ENCODE measurements at places on chromosomes 12 and 14.

GRCh38 chr14:81193924-81194633 is 26.7 kb downstream of the GTF2A1 start:
- DNase-seq = no peak

DNA sequence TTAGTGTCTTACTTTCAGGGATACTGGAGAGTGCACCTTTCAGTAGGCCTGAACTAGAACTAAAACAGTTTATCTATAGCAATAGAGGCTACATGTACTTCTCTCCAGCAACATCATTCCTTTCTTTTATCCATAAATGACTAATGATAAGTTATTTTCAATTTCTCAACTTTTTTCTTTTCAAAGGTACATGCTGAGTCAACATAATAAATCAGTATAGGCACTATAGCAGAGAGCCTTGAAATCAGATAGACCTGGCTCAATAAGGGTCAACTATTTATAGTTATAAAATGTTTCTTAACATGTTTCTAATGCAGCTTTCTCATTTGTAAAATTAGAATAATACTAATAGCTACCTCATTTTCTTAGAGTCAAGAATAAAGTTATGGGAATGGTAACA is 5.6 kb downstream of the IL22 start:
- no peak for DNase-seq

GRCh38 chr14:47208434-47208833 is 467.0 kb downstream of the MDGA2 start:
- DNase-seq = no peak

DNA sequence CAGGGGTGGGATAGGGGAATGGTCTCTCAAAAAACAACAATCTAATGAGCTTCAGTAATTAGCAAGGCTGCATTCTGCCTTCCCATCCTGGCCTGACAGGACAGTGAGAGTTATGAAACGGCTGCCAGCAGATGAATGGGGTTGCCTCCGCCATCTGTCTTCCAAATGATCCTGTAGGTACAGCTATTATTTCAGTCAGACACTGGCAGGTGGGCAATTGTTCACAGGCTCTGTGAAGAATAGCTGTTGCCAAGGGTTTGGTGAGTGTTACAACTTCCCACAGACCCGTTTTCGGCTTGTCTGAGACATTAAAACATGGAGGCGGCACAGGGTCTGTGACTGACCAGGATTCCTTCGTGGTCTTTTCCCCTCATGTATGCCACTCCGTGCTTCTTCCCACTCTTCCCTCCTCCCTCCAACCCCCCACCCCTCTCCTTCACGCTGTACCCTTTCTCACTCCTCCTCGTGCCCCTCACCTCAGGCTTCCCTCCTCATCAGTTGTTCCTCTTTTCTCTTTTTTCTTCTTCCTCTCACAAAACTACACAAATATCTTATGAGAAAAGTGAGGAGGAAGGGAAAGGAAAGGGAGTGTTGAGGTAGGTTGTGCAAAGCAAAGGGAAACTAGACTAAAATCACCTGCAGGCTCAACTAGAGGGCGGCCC is 160.8 kb upstream of the GZMB start:
- no peak for DNase-seq

DNA sequence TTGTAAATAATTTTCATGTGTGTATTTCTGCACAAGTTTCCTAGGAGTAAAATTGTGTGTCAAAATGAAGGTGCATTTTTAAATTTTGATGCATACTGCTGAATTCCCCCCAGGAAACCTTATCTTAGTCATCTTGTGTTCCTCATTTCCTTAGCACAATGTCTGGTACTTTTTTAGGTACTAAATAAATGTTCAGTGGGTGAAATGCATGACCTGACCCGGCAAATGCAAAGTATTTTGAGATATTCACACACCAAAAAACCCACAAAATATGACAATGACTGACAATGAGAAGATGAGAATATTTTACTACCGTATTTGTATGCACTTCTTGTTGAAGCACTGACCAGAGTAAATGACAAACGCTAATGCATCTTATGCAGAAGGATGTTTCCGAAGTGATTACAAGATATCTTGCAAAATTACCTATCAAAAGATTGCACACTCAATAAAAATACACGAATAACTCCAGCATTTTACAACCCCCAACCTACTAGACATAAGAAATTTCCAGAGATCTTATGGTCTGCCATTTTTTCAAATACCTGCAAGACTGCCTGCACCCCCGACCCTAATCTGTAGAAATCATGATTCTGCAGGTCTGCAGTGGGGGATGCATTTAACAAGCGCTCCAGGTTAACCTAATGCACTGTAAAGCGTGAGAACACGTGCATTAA is 895 bp upstream of the PRKAB1 start:
- DNase-seq = no peak

DNA sequence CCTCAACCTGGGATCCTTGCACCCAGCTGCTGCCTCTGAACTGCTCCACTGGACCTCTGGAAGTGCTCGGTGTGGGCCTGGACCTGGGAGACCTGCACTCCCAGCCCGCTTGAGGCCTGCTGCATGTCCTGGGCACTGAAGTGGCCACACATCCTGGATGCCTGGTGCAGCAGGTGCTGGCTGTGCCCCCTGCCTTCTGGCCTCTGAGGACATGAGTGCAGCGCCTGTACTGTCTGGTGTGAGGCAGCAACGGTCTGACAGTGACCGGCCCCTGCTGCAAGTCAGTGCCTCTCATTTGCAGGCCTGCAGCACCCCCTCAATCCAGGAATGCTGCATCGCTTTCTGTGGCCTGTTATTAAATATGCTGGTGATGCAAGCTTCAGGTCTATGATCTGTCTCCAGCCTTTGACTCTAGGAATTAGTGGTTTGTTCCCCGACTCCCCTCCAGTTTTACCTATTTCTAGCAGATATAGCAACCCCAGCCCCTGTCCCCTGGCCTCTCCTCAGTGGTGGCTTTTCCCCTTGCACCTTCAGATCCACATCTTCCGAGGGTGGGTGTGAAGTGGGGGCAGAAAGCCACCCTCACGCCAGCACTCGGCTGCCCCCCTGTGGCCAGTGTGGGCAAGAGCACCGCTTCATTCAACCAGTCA is 3.6 kb downstream of the SMIM41 start:
- peak; percentile 60 for DNase-seq

DNA sequence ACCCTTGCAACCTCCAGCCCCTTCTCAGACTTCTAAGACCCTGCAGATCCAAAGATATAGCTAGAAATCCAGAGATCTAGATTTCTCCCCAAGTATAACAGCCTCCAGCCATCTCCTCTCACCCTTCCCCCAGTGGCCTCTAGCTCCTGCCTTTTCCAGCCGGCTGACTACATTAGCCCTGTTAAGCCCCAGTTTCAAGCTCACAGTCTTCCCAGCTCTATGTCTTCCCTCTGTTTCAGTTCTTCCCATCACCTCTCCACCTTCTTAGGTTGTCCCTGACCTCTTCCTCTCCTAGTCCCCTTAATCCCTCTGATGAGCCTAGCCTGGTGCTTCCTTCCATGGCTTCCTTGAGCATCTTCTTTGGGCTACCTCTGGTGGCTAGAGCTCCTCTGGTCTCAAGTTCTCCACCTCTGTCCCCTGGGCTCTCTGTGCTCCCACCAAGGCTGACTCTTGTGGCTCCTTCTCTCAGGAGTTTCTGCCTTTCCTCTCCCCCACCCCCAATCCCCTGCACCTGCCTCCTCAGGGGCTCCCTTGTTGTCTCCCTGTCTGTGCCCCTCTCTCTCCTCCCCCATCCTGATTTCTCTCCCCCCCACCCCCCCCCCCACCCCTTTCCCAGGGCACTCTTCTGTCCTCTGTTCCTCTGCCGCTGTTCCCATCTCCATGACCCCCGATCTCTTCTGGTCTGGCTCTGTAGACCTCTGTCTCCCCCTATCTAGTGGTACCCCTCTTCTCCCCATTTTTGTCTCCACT is 816 bp upstream of the GDF11 start:
- DNase-seq = no peak

- DNase-seq = no peak
These were observed 50.5 kb downstream of the LIMA1 start for GRCh38 chr12:50232771-50233209.

DNA sequence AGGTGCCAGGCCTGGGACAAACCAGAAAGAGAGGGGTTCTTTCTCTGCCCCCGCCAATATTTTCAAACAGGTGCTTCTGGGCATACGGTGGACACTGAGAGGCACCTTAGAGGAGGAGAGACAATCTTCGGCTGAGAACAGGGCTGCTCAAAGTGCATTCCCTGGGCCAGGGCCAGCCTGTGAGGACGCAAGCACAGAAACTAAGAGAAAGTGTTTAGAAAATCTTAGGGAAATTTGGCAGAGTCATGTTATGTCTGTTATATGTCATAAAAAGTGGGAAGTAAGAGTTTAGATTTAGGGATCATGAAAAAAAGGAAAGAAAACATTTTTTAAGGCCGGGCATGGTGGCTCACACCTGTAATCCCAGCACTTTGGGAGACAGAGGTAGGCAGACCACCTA is 83.7 kb downstream of the VWF start:
- DNase-seq = no peak

DNA sequence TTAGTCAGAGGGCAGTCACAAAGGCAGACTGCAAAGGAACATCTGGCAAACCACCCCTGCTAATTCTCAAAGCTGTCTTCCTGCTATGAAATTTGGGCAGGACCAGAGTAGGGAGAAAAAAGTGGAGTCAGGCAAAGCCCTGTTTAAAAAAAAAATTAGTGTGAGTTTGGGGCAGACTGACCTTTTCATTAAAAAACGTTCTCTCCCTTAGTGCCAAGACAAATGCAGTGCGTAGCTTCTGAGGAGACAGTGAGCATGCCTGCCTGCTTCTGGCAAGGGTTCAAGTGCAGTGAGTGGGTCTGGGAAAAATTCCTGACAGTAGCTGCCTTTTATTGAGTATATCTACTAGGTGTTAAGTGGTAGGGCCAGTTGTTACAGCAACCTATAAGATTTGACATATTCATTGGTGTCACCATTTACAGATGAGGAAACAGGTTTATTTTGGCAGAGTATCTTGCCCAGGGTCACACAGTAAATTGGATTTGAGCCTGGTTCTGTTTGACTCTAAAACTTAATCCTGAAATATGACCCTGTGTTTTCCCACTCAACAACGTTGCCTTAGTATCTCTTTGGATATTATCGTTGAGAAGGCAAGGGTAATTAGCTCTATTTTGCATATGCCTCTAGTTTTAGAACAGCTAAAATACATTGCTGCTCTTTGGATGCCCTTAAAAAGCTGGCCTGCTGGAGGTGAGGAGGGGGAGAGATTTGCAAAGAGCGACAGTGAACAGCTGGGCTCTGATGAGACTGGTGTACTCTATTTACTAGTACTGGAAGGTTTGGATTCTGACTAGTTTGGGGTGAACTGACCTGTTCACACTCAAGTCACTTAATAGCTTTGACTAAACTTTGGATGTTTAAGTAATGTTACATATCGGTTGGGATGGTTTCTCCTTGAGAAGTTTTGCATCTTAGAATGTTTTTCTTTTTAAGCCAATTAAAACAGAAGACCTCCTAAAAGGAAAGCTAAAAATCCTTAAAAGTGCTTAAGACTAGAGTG is 72.8 kb downstream of the PAPOLA start:
- DNase-seq = no peak

DNA sequence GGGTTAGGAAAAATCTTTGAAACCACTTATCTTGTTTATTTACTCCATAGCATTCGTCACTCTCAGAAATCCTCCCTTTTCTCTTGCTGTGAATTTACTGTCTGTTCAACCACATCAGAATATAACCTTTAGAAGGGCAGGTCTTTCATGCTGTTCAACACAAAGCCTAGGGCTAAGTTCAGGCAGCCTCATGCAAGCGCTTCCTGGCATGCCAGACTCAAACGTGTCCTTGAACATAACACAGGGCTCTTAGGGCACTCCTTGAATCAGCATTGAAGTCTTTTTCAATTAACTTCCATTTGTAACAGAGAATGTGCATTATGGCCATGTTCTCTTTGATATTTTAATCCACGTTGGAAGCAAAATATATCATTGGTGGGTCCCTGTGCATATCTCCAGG is 377.7 kb downstream of the GLT1D1 start:
- DNase-seq = no peak

- DNase-seq = no peak
These were observed 22.5 kb upstream of the YAF2 start for GRCh38 chr12:42260518-42260917.

DNA sequence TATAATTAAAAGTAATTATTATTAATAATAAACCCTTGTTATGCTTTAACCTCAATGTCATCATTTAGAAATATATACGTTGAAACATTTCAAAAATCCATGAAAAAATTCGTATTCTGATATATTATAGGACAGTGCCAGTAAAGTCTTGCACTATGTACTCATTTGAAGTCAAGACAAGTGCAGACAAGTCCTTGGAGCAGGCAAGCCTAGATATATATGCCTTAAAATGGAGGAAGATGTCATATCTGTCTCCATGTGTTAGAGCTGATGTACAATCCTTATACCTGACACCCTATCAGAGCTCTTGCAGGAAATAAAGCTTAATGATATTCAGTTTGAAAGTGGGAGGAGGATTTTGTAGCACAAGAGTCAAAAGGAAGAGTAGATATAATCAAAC is 310.4 kb downstream of the KCNH5 start:
- no peak for DNase-seq

DNA sequence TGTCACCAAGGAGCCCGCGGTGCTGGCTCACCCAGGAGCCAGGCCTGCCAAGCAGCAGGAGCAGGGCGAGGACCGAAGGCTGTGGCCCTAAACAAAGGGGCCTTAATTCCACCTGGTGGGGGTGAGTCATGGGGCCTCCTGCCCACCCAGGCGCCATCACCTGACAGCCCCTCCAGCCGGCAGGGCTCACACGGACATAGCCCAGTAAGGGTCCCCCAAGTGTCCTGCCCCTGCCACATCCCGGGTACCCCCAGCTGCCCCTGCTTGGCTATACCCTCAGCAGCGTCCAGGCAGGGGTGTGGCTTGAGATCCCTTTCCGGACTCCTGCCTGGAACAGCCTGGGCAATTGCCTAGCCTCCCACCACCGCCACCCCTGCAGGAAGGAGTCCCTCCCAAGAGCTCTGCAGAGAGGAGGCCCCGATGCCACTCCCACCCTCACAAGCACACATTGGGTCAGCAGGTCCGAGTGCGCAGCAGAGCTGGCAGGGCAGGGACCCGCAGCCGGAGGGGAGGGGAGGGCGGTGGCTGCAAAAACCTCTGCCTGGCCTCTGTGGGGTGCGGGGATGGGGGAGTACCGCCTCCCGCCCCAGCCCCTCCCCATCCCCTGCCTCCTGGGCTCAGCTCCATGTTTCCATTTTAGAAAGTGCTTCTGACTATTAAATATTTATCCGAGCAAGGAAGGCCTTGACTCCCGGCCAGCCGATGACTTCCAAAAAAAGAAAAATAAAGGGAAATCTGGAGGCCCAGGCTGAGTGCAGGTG is 4.6 kb downstream of the AHNAK2 start:
- DNase-seq = no peak

GRCh38 chr14:98160901-98161300 is 1111.1 kb downstream of the BCL11B start:
- DNase-seq = no peak

All from T-helper 17 cell (primary cell).